ENCODE measurements at places on chromosomes 6 and 20.

GRCh38 chr6:113755449-113756289 is 101.5 kb upstream of the MARCKS start:
- no peak for DNase-seq

DNA sequence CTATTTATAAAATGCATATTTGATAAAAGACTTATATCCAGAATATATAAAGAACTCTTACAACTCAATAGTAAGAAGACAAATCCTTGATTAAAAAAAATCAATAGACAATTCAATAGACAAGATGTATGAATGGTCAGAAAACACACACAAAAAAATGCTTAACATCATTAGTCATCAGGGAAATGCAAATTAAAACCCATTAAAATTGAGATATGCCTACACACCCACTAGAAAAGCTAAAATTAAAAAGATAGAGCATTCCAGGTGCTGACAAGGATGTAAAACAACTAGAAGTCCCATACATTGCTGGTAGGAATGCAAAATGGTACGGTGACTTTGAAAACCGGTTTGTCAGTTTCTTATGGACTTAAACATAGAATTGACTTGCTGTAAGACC is 127.1 kb downstream of the TFAP2B start:
- no peak for DNase-seq

GRCh38 chr6:27825025-27825793 is 87.0 kb downstream of the OR2B2 start:
- DNase-seq = peak; percentile 29

- no peak for DNase-seq
Measured at GRCh38 chr6:69985180-69985579, 118.8 kb downstream of the COL19A1 start.

DNA sequence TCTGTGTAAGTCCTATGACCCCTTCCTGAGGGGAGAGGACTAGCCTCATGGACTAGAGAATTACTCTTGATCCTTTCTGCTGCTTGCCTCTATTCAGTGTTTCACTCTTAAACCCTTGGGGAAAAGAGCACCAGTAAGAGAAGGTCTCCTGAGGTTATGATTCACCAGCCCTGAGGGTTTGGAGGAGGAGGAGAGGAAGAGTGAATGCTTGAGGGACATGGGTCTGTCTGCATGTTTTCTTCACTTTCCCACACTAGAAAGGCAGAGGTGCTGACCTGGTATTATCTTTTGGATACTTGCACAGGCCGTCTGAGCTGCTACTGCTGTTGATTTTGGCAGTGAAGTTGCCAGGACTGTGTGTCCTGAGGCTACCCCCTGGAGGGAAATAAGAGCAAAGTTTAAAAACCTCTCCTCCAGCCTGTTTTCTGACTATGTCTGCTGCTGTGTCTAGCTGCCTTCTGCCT is 78.3 kb downstream of the CD109 start:
- DNase-seq = no peak

- DNase-seq = no peak
Measured at GRCh38 chr20:61126369-61127195, 125.5 kb upstream of the CDH4 start.

DNA sequence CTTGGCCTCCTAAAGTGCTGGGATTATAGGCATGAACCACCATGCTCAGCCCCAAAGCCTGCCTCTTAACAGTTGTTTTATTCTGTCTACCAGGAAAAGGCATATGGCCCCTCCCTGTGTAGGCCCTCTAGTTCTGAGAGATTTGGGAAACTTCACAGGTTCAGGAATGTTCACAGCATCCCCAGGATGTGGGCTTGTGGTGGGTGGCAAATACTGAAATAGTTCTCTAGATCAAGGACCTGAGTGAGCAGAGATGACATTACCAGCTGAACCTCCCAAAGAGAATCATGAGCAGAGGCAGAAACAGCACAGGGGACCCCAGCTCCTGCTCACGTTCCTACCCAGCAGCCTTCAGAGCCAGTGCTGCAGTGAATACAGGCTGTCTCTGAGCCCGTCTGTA is 99.6 kb downstream of the SSR1 start:
- DNase-seq = no peak

DNA sequence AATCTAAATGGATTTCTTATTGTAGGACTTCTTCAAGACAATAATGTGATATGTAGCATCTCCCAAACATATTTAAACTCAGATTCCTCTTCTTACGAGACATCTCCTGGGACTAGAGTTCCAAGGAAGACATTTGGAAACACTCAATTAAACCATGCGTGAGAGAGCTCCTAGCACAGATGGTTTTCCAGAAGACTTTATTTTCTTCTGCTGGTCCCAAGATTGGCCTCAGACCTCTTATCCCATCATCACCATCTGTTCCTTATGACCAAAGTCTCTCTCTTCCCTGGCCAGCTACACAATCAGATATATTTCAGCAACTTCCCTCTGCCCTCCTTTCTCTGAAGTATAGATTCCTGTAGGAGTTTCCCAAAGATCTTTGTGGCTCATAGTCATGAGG is 93.2 kb upstream of the JARID2 start:
- no peak for DNase-seq

- peak; percentile 75 for DNase-seq
Measured at GRCh38 chr6:31079656-31080261, 32.6 kb downstream of the C6orf15 start.

- no peak for DNase-seq
Measured at GRCh38 chr6:170160628-170161611, 130.0 kb downstream of the DLL1 start.

DNA sequence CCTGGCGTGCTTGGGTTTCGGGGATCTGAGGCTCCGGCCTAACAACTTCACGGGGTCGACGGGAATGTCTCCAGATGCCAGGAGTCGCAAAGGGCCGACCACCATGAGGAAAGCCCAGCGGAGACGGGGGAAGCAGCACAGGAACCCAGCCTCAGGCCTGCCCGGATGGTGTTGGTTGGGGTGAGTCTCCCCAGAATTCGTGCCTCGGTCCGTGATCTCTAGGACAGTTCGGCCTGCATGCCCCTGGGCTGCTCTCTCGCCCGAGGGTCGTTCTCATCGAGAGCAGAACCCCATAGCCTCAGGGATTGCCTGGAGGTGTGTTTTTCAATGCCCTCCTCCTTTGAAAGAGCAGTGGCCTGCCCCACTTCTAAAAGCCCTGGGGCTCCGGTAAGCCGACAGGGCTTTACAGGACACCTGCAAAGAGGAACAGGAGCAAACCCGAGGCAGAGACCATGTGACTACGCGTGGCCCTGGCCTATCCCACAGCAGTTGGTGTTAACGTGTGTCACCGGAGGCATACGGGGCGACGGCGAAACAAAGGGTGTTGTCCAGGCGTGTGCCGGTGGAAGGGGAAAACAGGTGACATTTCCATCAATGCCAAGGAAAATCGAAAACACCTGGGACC is 973.1 kb upstream of the DEFB115 start:
- no peak for DNase-seq

DNA sequence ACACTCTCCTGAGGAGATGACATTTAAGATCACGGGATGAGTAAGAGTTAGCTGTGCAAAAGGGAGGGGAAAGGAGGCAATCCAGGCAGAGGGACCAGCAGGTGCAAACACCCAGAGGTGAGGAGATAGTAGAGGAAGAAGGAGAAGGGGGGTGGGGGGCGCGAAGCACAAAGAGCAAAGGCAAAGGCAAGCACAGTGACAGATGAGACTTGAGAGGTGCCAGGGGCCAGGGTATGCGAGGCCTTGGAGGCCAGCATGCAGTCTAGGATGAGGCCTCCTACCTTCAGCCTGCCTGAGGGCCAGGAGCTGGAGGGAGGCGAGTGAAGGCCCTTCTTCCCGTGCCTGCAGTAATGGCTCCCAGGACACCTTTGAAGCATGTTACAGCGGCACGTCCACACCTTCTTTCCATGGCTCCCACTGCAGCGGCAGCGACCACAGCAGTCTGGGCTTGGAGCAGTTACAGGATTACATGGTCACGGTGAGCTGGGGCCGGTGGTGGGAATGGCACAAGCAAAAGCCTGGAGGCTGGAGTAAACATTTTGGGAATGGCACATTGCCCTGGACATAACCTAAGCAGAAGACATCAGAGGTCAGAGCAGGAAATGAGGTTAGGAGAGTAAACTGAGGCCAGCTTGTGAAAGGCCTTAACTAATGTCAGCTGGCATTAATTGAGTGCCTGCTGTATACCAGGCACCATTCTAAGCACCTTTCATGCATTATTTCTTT is 18.6 kb downstream of the CCM2L start:
- DNase-seq = no peak

DNA sequence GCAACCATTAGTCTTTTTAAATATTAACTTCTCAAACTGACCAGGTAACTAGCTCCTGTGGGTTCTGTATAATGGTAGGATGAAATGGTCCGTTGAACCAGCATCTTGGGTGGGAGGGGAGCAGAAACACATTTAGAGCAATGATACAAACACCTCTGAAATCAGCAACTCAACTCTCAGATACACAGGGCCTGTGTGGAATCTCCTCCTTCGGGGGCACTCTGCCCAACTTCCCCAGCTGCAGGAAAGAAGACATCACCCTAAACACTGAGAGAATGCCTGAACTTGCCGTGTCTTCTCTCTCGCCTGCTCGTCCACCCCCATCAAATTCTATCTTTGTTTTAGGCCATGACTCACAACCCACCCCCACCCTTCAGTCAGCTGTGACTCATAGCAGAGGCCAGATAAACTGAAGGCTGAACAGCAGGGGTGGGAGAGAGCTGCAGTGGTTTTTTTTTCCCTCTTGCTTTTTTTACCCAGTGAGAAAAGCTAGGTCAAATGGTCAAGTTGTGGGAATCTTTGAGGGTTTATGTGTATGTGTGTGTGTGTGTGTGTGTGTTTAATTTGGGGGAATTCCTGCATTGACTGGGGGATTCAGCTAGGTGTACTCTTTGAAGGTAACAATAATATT is 593.4 kb upstream of the JAG1 start:
- DNase-seq = no peak

DNA sequence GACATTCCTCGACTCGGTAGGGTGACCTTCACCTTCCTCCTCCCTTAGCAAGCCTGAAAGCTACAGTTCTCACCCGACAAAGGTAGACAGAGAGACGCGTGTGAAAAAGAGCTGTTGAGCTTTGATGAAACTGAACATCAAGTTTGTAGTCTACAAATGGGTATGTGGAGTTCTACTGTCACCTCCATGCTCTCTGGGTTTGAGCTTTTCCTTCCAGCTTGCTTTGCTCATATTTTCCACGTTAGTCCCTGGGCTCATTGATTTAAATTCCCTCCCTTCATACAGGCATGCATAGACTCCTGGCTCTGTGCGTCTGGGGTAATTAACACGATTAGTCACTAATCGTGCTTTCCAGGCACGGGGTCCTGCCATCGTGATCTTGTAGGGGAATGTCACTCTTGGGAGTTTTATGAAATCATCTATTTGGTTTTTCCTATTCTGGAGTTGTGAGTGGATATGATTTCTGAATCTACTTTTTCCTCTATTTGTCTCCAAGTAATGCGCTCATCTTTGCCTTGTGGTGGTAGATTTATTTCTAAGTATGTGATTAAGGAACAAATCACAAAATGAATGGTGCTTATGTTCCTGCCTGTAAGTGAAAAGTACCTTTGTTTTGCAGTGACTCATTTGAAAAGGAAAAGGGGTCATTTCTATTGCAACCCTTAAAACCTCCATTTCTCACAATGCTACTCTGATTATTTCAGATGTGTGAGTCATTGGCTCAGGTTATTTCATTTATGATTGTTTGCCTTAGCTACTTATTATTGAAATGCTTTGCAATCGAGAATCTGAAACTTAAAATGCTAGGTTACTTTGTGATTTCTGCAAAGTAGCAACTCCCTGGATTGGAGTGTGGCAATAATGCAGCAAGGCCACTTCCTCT is 154.6 kb downstream of the ZDHHC14 start:
- DNase-seq = no peak

GRCh38 chr6:34546551-34547321 is 9.4 kb downstream of the SPDEF start:
- DNase-seq = peak; percentile 94

- DNase-seq = no peak
Measured at GRCh38 chr6:149445095-149445466, 39.7 kb downstream of the ZC3H12D start.

- peak; percentile 23 for DNase-seq
Measured at GRCh38 chr6:45970326-45970725, 45.3 kb downstream of the CLIC5 start.

DNA sequence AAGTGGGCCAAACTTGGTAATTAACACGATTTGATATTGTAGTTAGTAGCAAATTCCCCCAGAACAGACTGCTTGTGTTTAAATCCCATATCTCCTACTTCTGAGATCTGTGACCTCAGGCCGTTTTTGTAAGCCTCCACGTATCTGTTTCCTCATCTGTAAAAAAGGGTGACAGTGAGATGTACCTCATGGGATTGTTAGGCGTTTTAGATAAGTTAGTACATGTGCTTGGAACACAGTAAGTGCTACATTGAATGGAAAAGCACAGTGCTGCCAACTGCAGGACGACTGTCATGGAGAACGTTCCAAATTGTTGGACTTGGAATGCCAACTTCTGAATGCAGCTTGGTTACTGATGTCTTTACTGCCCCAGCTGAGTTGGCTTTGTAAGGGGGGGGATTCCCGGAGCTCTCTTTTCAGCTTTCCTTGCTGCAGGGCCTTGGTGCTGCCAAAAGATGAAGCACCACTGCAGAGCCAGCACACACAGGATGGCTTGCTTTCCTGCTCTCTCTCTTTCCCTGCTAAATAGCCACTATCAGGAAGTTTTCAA is 108.6 kb downstream of the OPN5 start:
- DNase-seq = no peak

GRCh38 chr6:27891320-27891875 is 20.8 kb downstream of the OR2B2 start:
- no peak for DNase-seq

GRCh38 chr20:46186210-46186609 is 68.1 kb downstream of the CD40 start:
- no peak for DNase-seq

GRCh38 chr6:92779746-92780145 is 639.6 kb downstream of the EPHA7 start:
- peak; percentile 58 for DNase-seq

- no peak for DNase-seq
Measured at GRCh38 chr6:15434823-15435380, 189.0 kb downstream of the JARID2 start.

GRCh38 chr20:24851346-24852019 is 97.6 kb upstream of the CST7 start:
- no peak for DNase-seq

- no peak for DNase-seq
Measured at GRCh38 chr6:285030-285771, 7.1 kb upstream of the DUSP22 start.

DNA sequence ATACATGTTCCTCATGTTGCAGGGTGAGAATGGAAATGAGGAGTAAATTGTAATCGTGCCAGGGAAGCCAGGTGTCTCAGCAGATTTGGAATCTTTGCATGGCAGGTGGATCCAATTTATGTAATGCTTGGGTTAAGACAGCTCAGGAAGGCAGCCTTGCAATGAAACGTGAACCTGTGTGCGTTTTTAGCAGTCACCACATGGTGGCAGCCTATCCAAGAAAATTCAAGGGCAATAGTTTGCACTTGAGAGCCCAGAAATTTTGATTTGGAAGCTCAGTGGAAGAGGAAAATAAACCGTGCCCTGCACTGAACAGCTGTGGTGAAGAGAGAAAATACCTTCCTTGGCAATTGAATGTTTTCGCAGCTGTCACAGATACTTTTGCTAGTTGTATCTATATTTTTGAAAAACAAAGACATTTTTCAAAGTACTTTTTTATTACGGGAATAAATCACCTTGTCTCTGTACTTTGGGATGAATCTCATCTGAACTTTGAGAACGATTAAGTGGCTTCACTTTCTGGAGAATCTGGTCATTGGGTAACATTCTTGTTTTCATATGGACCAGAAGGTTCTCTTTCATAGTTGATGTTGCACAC is 26.5 kb downstream of the MTHFD1L start:
- peak; percentile 54 for DNase-seq
